ENCODE measurements at places on chromosomes 5 and 9. TPM values are rescaled to one million over a fixed set of nuclear protein-coding genes. Genes with fewer than 3 reads are reported as not detected.

Gene C6
- total RNA-seq: 20.7 TPM

Gene QRFP
- not detected for total RNA-seq

Gene PRSS3
- total RNA-seq: 3.3 TPM

Gene ARID3C
- 0.34 TPM for total RNA-seq

Gene EQTN
- not detected for total RNA-seq

Gene OR1J2
- total RNA-seq: not detected

Gene ARL14EPL
- total RNA-seq: not detected

Gene SLC36A2
- not detected for total RNA-seq

Gene CENPH
- total RNA-seq: 8.8 TPM

Gene OCLN
- 0.64 TPM for total RNA-seq

Gene FSTL4
- not detected for total RNA-seq
